Fibroblast of villous mesenchyme (primary cell): ENCODE measurements at places on chromosomes 6 and 20. TPM values are rescaled to one million over a fixed set of nuclear protein-coding genes. Genes with fewer than 3 reads are reported as not detected.

PAX1 gene
- total RNA-seq = under 0.01 TPM in 1 of 2 replicates, not detected in the other

LGSN gene
- under 0.01 and 0.32 TPM in 2 replicates for total RNA-seq

EPHA7 gene
- 0.32 and 0.43 TPM in 2 replicates for total RNA-seq

CPXM1 gene
- total RNA-seq = 7.4 and 10.8 TPM in 2 replicates

DEFB132 gene
- not detected in 2 replicates for total RNA-seq

CFAP206 gene
- total RNA-seq = 0.86 TPM in 1 of 2 replicates, not detected in the other
